ENCODE measurements at places on chromosomes 16 and 17.

- peak; percentile 36 for DNase-seq
Measured at GRCh38 chr16:56931271-56931891, 561 bp upstream of the HERPUD1 start.

DNA sequence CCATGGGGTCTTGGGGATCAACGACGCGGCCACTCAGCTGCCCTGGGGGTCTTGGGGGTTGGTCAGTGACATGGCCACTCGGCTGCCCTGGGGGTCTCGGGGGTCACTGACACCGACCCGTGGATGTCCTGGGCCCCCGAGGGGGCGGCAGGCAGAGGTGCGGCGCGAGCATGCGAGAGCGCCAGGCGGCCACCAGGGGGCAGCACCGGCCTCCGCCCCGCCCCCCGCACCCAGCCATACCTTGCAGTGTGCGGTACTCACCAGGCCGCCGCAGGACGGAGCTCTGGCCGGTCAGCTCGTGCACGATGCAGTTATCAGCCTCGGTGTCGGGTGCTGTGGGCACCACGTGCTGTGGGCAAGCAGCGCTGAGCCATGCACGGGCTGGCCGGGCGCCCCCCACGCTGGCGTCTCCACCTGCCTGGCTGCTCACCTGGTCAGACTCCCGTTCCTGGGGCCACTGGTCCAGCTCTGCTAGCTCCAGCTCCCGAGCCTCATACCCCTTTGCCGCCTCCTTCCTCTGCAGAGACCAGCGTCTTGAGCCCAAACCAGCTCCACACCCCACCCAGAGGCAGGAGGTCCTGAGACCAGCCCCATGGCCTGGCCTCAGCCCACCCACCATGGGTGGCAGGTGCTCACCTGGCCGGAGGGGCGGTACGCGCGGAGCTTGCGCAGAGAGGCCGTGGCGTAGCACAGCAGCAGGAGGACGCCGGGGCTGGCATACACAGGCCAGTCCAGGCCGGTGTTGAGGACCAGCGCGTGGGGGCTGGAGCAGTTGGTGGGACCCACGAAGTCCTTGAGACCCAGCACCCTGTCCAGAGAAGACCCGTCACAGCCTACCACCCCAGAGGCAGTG, 31.2 kb downstream of the CTU2 start:
- peak; percentile 80 for DNase-seq

DNA sequence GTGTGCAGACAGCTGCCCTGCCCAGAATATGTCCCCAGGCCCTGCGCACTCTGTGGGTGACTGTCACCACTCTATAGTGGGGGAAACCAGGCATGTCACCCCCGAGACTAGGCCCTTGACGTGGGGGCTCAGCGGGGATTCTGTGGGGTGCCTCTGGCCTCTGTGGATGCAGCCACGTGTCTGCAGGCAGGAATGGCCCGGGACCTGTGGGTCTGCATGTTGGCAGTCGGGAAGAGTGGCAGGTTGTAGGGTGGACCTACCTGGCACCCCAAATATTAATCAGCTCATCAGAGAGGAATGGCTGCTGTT, 954 bp downstream of the IL32 start:
- no peak for DNase-seq

DNA sequence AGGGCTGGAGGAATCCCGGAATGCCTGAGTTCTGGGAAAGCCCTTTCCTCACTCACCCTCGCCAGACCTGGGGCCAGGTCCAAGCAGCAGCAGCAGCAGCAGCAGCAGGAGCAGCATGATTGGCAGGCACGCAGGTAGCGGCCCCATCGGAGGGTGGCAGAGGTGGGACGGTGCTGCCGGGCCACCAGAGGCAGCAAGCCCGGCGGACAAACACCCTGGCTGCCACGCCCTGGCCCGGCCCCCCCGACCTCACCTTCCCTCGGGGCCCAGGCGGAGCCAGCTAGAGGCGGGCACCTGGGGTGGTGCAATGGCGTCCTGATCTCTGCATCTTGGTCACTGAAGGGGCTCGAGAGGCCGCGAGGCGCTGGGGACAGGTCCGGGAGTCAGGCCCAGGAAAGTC, 122.4 kb downstream of the LAT start:
- DNase-seq = no peak

GRCh38 chr16:23015580-23015979, 133.7 kb downstream of the USP31 start:
- DNase-seq = no peak

DNA sequence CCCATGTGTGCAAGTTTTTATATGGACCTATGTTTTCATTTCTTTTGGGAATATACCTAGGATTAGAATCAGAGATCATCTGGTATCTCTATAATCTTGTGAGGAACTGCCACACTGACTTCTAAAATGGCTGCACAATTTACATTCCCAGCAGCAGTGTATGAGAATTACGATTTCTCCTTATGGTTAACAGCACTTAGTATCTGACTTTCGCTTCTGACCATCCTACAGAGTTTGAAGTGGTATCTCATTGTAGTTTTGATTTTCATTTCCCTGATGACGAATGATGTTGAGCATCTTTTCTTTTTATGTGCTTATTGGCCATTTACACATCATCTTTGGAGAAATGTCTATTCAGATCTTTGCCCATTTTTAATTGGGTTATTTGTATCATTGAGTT, 10.0 kb downstream of the C16orf96 start:
- no peak for DNase-seq

- DNase-seq = no peak
Measured at GRCh38 chr17:42200706-42201457, 6.6 kb upstream of the GHDC start.

- DNase-seq = no peak
Measured at GRCh38 chr17:39740357-39741111, 2.8 kb downstream of the GRB7 start.

- DNase-seq = no peak
Measured at GRCh38 chr17:10125531-10126275, 72.7 kb downstream of the GAS7 start.

GRCh38 chr17:17841601-17842025, 4.8 kb upstream of the SREBF1 start:
- no peak for DNase-seq

- DNase-seq = no peak
Measured at GRCh38 chr16:7316281-7316888, 16.3 kb upstream of the RBFOX1 start.

- no peak for DNase-seq
Measured at GRCh38 chr16:58518980-58519368, 3.7 kb downstream of the SETD6 start.

DNA sequence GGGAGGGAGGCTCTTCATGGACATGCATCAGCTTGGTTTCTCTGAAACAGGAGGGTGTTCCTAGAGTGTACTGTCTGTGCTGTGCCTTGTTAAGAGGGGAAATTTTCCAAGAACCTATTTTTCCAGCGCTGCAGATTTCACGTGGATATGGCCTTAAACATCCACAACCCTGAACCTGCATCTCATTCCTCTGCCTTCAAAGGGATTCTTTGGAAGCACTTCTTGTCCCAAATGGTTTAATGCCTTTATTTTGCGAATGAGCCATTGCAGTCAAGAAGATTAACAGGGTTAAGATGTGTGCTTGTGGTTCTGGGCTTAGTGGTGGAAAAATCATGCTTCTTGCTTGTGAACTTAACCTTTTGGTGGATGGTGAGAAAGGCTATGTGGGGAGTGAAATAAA, 161.2 kb downstream of the XYLT1 start:
- no peak for DNase-seq

GRCh38 chr16:64416216-64417005, 705.5 kb downstream of the CDH11 start:
- no peak for DNase-seq

DNA sequence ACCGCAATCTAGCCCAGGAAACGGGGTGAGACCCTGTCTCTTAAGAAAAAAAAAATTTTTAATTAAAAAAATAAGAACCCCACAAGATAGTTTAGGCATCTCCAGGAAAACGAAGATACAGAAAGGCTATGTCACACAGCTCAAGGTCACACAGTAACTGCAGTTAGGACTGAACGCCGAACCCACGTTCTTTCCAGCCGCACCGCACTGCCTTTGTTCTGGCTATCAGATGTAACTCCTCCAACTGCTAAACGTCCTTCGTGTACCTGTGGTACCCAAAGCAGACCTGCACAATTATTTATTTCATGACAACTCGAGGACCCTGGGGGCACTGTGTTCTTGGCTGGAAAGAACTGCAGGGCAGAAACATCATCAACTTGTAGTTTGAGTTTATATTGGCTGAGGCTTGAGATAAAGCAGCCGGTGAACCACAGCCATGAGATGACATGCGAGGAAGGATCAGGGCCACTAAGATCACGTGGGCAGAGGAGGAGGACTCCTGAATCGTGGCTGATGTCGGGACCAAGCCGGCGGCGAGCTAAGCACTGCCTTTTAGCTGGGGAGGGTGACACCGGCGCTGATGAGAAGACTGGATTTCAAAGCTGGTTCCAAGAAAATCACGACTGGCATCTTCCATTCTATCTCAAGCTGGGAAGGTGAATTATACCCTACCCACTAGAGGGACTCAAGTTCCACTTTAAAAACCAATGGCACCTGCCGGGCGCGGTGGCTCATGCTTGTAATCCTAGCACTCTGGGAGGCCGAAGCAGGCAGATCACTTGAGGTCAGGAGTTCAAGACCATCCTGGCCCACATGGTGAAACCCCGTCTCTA, 20.7 kb upstream of the MNT start:
- no peak for DNase-seq

DNA sequence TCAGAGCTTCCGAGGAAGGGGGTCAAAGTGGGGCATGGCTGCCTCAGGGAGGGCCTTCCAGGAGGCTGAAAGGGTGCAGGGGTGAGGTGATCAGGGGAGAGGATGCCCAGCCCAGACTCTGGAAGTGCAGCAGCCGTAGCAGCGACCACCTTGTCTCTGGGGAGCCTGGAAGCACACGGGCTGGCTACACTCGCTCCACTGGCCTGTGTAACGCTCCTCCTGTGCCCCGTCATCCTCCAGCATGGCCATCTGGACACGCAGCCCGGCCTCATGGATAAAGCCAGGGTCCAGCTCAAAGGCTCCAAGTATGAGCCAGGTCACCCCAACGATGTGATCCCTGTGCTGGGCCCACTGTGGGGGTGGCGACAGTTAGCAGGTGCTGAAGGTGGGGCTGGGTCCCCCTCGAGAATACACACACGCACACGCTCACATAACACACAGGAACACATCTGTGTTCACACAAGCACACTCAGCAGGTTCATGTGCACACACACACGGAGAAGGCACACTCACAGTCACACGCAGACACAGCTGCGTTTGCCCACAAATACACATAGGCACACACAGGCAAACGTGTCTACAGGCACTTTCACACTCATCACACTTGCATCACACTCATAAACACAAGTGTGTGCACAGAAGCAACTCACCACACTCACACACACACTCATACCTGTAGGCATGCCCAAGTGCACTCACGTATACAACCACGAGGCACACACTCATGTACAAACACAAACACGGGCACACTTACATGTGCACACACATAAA, 19.3 kb downstream of the POLR3K start:
- DNase-seq = no peak

DNA sequence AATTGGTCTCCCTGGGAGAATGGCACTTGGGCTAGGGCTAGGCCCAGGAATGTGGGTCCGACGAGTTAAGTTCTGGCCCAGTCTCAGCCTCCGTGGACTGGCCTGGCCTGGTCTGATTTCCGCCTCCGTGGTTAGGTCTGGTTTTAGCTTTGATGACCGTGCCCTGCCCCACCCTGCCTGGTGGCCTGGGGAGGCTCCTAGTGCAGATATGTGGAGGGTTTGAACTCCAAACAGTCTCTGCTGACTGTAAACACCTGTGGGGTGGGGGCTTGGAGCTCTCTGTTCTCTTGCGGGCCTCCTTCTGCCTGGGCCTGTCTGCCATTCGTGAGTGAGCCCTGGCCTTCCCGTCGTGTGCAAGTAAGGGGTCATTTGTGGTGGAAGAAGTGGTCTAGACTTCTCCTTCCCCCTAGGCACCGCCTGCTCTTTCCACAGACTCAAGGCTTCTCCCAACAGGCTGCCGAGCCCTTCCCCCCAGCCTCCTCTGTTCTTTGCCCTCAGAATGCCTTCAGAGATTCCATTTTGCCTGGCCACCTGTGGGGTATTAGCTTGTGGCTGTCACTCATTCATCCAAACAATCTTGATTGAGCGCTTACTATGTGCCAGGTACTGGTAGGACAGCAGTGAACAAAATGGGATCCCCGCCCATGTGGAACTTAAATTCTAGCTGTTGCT, 1.6 kb downstream of the ATP6V0C start:
- DNase-seq = no peak

DNA sequence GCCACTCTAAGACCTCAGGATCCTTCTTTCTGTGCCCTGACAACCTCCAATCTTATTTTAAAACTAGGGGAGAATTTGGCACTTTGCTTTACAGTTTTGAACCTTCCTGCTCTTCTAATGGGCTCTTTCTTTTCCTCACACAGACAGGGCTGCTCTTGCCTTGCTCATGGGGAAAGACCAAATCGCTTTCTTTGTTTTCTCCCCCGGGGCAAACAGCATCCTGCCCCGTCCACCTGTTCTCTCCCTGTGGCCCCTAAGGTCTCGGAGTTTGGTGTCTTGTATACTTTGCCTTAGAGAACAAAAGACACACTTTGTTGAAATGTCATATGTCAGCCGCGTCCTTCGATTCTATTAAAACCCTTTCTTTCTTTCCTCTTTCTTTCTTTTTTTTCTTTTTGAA, 306.7 kb upstream of the SALL1 start:
- DNase-seq = no peak

DNA sequence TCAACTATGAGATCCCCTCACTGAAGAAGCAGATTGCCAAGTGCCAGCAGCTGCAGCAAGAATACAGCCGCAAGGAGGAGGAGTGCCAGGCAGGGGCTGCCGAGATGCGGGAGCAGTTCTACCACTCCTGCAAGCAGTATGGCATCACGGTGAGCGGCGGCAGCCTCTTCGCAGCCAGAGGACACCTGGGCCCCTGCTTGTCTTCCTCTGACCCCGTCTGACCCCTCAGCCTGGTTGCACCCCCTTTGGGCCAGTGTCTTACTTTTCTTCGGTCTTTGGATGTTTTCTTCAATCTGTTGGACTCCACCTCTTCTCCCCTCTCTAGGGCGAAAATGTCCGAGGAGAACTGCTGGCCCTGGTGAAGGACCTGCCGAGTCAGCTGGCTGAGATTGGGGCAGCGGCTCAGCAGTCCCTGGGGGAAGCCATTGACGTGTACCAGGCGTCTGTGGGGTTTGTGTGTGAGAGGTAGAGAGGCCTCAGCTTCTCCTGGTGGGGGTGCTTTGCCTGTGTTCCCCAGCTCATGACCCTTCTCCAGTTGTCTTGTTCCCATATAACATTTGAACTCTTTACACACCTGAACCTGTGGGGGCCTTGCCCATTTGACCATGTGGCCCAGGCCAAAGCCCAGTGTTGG, 4.4 kb downstream of the CDK5RAP3 start:
- DNase-seq = no peak
